Stimulated activated CD4-positive, alpha-beta T cell treated with anti-CD3 and anti-CD28 coated beads, Interleukin-2, amount 100 ng/mL, for 24 hours (primary cell): ENCODE measurements at places on chromosomes 3 and 15.

DNA sequence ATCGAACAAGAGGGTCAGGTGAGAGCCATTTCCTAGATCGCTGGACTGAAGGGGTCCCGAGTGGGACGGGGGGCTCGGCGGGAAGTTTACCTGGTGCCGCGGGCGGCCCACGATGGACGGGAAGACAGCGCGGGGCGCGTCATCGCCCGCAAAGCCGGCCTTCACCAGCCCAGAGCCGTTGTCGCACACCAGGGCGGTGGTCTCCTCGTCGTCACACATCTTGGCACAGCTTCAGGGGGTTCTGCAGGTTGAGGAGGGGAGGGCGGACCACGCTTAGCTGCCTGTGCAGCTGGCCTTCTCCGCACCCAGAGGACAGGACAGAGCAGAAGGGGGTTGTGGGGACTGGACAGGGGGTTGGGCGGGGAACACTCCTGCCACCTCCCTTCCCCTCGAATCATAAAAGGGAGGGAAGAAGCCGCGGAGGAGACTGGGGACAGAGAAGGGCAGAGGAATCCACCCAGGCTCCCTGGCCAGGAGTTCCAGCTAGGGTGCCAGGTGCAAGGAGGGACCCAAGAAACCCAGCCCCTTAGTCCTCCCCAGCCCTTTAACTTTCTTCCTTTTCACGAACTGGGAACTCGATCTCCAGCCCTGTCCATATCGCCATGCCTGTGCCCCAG is 651 bp downstream of the ACTC1 start:
- DNase-seq: no peak

GRCh38 chr15:68791431-68792283 is 29.0 kb downstream of the ANP32A start:
- DNase-seq: peak; percentile 38

- no peak for DNase-seq
These were observed 12.0 kb downstream of the ALDH1A2 start for GRCh38 chr15:58053315-58054153.

DNA sequence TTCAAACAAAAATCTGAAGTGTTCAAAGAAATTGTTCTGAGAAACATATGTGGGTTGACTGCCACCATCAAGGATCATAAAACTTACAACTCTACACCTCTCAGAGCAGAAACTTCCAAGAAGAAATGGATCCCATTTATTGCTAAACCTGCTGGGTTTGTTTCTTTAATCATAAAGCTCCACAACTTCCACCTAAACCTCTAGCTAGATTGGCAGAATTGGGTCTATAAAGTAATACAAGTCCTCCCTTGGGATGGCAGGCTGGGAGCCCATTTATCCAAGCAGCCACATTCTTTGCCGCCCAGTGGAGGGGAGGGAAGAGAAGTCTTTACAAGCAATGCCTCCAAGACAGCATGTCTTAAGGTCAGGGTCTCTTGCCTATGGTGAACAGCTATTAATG is 40.5 kb upstream of the CMTM8 start:
- no peak for DNase-seq

- DNase-seq: no peak
These were observed 28.2 kb upstream of the GBE1 start for GRCh38 chr3:81789691-81790090.

GRCh38 chr3:98972155-98972554 is 70.7 kb upstream of the DCBLD2 start:
- DNase-seq: no peak

DNA sequence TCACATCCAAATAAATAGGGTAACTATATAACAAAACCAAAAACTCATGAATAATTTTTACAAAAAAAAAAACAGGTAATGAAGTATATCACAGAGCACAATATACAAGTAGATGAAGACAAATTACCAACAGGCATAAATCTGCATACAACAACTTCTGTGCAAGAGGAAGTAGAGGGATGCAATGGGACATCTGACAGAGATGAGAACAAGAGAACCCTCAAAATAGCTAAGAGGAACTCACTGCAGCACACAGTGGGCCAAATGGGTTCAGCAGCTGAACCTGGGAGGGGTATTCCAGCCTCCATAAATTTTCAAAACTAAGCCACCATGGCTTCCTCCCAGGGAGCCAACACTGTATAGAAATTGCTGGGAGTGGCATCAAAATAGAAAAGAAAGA is 9.6 kb upstream of the BTLA start:
- no peak for DNase-seq

GRCh38 chr3:181712553-181713279 is 991 bp downstream of the SOX2 start:
- no peak for DNase-seq

- no peak for DNase-seq
These were observed 8.5 kb downstream of the PLXND1 start for GRCh38 chr3:129598000-129598381.
